ENCODE measurements at places on chromosomes 16 and 17.
A peak's percentile ranks its signal among the peaks of the same experiment; 100 is the strongest.

- DNase-seq: no peak
These were observed 657.8 kb downstream of the MAF start for GRCh38 chr16:78942625-78943245.

GRCh38 chr17:65402513-65403496, 158.6 kb downstream of the AXIN2 start:
- no peak for DNase-seq

DNA sequence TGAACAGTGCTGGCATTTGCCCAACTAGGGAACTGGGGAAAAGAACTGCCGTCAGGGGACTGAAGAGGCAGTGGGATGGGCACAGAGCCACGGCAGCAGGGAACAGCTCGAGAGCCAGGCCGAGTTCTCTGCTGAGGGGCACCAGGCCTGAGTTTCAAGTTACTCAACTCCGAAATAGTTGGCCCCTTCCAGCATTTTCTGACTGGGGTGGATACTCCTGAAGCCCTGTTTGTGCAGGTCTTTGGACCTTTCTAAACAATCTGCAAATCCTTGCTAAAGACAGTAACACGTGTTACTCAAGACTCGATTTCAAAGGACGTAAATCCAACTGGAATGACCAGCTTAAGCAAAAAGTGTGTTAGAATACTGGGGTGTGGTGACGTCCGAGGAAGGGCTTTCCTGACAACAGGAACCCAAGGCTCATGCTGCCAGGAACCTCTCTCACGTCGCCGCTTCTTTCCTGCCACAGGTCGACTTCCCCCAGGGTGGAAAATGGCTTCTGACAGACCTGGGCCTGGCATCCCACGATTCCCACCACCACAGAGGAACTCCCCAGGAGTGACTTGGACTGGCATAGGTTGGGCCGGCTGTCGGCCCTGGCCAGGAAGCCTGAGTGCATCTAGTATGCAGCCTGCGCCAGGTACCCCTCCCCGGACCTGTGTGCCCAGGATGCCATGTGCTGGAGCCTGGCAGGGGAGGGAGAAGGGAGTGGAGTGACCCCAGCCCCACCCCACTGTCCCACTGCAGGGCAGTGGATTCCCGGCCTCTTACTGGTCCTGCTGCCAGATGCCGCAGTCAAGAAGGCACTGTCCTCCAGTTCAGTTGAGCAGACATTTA, 71.9 kb downstream of the N4BP1 start:
- DNase-seq: no peak

- peak; percentile 38 for DNase-seq
These were observed at the start of gene CEP295NL for GRCh38 chr17:78903101-78903779. CEP295NL (minus strand) TSS chr17:78903201; CDS start chr17:78901828, 1,373 bp downstream.

DNA sequence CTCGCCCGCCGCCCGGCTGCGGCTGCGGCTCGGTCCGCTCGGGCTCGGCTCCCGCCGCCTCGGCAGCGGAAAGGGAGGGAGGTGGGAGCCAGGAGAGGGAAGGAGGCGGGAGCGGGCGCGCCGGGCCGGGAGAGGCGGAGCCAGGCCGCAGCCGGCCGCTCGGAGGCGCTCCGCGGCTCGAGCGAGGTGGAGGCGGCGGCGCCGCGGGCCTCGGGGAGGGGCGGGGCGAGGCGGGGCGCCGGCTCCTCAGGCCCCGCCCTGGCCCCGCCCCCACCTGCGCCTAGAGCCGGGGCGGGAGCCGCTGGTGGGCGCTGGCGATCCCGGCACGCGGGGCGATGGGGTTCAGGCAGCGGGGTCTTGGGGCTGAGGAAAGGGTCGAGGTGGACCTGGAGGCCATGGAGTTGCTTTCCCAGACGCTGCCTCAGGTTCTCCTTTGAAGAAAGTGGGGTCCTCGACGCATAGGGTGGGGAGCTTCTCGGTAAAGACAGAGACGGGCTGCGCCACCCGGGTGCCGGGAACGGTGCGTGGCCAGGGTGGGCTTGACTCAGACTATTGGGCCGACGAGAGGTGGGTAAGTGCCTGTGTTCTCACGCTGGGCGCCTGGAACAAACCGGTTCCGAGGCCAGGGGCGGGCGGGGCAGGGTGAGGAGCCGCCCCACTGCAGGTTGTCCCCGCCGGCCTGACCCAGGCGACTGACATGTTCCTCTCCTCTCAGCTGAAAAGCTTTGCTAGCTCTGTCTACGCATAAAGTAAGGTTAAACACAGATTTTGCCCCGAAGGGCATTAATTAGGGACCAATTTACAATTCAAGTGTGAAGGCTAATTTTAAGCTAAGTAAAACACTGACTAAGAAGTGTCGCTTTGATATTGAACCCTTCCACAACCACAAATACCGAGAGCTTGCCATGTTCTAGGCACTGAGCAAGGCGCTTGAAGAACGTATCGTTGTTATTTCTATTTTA, at the start of gene CMTM4:
TSS of gene CMTM4 (minus strand) at position 75 of the 962 bp plus-strand sequence. CDS start 218 bp downstream, outside the sequence.
- peak; percentile 90 for DNase-seq

GRCh38 chr17:7238420-7239090, 702 bp downstream of the PHF23 start:
- DNase-seq: no peak

- DNase-seq: peak; percentile 40
These were observed at the start of gene C17orf113 for GRCh38 chr17:42050393-42051012. C17orf113 (minus strand) TSS chr17:42050601; CDS start chr17:42043376, 7,225 bp downstream.

DNA sequence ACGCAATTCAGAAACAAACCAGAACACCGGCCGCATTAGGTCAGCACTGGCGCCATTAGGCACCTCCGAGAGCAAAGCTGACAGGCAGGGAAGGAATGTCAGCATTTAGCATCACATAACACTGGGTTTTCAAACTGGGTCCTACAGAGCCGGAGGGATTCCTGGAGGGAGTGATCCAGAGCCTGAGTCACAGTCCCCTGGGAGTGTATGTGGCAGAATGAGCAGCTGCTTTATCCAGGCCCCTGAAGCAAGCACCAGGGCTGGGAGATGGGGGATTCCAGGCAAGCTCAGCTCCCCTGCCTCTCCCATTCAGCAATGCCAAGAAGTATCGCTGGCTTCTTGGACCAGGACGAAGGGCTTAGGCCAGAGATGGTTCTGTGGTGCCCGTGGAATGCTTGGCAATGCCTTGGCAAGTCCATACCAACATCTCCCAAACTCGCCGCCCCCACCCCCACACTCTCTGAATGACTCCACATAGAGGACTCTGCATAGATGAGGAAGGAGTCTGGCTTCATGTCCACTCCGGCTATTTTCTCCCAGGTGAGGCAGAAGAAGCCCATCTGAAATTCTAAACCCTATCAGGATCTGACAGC, 20.4 kb downstream of the GAS7 start:
- DNase-seq: peak; percentile 56

GRCh38 chr17:82311971-82312370, 5.4 kb downstream of the CD7 start:
- DNase-seq: no peak

DNA sequence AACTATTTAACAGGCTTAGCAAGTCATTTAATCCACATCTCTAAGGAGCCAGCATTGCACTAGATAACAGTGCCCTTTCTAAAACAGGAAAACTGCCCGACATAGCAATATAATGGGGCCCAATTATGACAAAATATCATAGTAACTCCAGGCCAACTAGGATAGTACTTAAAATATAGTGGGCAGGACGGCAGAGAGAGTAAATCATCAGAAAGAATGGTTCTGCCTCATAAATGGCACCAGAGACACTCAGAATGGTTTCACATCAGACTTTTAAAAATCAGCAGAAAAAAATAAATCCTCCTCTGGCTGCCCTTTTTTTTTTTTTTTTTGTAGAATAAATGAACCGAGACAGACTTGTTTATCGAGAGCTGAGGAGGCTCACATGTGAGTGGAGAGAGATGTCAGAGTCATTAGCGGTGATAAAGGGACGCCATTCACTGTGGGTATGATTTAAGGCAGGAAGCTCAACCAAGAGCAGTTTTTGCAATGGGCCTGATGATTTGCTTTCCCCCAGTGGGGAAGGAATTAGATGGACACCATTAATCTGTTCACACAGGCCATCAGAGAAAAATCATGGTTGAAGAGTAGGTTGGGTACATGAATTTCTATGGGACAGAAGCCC, 62.6 kb downstream of the CPPED1 start:
- no peak for DNase-seq

GRCh38 chr17:79077587-79077986, 3.0 kb downstream of the ENGASE start:
- DNase-seq: no peak

- DNase-seq: no peak
These were observed 118.2 kb downstream of the SNX29 start for GRCh38 chr16:12094537-12095265.

- no peak for DNase-seq
These were observed 10.9 kb upstream of the TBX2 start for GRCh38 chr17:61388561-61389356.

DNA sequence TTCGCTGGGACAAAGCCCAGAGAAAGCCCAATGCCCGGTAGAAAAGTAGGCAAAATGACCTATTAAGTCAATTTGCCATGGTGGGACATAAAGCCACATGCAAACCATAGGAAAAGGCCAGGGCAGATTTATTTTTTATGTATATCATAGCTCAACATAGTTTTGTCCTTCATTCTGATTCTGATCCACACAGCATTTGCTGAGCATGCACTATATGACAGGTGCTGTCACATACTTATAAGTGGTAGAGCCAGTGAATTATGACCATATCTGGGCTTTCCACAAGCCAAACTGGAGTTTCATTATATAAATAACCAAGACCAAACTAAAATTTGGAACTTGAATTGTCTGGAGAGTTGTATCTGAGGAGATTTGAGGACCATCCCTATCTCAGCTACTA, 74.3 kb downstream of the CA10 start:
- DNase-seq: no peak

- DNase-seq: no peak
These were observed 108.4 kb downstream of the AIPL1 start for GRCh38 chr17:6326483-6326882.

DNA sequence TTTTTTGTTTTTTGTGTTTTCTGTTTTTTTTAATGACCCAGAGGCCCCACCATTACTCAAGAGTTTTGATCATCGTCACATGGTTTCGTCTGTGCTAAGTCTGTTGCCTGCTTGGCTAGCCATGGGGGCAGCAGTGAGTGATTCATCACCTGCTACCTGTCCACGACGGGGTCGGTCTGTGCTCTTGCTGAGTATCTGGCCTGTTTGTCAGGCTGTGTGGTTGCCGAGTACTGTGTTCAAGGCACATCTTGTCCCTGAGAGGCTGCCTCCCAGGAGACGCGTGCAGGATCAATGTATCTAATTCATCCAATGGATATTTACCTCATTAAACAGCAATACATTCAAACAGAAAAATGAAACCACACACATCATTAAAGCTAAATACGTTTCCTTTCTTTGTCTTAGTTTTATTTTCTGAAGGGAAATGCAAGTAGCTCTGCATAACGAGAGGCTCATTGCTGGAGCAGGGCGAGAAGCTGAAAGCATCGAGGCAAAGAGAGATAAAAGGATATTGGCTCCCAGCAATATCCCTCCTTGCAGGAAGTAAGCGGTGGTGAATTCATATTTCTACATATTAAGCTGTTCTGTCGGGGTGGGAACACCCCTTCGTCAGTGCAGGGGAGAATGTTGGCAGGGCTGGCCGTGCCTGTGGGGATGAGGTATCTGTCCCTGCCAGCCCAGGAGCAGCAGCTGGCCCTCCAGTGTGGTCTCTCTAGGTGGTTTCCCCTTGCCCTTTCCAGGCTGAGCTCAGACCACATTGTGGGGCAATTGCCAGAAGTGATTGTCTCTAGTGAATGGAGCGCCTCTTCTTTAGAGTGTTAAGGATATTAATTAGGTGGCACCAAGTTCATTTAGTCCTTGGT, 166.2 kb upstream of the ASIC2 start:
- no peak for DNase-seq

DNA sequence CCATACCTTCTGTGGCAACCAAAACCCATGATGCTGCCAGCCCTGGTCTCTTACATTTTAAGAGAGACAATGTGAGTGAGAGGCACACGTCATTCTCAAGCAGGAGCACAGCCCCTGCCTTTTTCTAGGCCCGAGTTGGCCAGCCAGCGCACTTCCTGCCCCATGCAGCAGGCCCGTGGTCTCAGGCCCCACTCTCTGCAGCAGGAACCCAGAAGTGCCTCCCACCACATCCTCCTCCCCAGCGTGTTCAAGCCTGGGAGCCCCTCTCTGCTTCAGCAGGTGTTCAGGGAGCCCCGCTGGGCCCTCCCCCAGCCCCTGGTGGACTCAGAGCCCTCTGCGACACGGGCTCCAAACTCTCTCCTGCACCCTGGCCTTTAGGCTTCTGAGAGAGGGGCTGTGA, 30.5 kb downstream of the ITGAE start:
- no peak for DNase-seq

GRCh38 chr16:17211797-17212196, 259.0 kb downstream of the XYLT1 start:
- DNase-seq: no peak

GRCh38 chr16:73735954-73736353, 560.7 kb upstream of the PSMD7 start:
- no peak for DNase-seq
